ENCODE measurements at places on chromosomes 4 and X.

GRCh38 chr4:108169664-108170063 is 932 bp upstream of the LEF1 start:
- DNase-seq, result peak; percentile 45

- no peak for DNase-seq
Observed at GRCh38 chr4:5024673-5025072, 5.4 kb upstream of the CYTL1 start.

DNA sequence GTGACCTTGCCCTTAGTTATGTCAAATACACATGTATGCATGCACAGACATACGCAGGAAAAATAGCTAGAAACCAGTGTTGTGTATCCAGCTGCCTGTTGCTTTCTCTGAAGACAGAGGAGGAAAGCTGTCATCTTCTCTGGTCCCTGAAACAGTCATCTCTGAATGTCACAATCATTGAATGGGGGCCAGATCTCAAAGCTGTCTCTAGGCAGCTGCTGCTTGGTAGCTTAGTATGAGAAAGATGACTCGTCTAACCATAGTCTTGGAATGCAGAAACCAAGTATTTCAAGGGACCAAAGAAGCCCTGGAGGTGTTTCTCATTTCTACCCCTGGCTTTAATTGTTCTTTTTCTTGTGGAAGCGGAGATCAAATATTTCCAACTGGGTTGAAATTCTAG is 4.0 kb downstream of the GRIA3 start:
- no peak for DNase-seq

DNA sequence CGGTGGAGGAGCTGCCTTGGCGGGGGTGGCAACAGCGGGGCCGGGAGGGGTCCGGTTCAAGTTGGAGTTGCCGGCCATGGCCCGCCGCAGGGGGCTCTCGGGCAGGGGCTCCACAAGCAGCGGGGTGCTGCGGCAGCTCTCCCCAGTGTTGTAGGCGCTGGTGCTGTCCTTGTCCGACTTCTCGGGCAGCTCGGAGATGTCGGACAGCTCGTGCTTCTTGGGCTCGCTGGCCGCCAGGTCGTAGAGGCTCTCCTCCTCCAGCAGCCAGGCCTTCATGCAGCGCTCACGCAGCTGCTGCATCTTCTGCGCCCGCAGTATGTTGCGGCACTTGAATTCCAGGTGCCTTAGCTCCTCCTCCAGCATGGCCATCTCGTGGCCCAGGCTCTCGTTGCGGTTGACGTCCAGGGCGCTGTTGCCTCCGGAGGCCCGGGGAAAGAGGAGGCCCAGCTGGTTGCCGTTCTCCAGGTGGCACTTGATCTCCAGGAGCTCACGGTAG is 9.7 kb downstream of the SSR4 start:
- no peak for DNase-seq

GRCh38 chr4:123573866-123574508 is 177.4 kb downstream of the SPRY1 start:
- DNase-seq, result no peak

DNA sequence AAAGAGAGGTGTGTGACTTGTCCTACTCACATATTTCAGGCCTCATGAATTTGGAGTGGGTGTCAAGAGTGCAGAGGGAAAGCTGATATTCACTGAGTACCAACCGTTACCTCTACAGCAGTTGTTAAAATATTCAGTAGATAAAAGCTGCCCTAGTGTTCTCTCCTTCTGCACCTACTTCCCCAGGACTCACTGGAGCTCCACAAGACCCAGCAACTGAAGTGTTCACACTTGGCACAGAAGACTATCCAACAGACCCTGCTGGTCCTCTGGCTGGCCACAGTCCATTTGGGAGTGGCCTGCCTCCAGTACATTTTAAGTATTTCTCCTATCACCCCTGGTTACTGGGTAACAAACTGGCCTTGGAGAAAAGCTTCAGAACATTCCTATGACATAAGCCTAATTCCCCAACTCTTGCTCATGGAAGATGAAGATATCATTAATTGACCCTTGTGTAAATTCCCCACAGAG is 70.8 kb downstream of the PPARGC1A start:
- no peak for DNase-seq

DNA sequence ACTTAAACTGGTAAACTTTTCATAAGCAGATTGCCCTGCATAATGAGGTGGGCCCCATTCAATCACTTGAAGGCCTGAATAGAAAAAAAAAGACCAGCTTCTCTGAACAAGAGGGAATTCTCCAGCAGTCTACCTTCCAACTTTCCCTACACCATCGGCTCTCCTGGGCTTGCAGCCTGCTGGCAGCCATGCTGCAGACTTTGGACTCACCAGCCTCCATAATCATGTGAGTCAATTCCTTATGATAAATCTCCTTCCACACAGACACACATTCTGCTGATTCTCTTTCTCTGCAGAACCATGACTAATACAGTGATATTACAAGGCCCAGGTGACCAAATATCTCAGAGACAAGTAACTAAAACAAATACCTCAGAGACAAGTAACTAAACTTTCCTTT is 113.8 kb upstream of the WDR17 start:
- DNase-seq, result no peak

GRCh38 chr4:23268072-23268771 is 575.5 kb downstream of the GBA3 start:
- DNase-seq, result no peak

DNA sequence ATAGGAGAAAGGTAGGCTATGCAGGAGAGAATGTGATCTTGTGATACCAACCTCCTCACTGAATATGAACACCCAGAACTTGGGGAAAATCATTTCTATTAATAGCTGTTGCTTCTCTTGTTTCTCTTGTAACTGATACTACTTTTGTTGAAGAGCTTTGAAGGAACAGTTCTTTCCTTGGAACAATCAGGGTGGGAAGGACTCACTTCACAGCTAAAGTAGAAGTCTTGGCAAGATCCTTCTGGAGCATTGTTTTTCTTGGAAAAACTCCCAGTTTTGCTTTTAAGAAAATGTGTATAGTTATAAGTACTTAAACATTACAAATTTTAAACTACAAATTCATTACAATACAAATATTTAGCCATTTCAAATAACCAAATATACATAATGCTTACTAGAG is 19.1 kb upstream of the XK start:
- no peak for DNase-seq

GRCh38 chr4:53022513-53023100 is 160.5 kb downstream of the RASL11B start:
- no peak for DNase-seq

GRCh38 chr4:112284166-112284565 is 1.5 kb downstream of the TIFA start:
- DNase-seq, result no peak

GRCh38 chr4:108458681-108459080 is 161.7 kb upstream of the RPL34 start:
- DNase-seq, result no peak
